Muscle of back (tissue), 13 donors: ENCODE measurements at places on chromosomes 6 and 20. TPM values are rescaled to one million over a fixed set of nuclear protein-coding genes. Genes with fewer than 3 reads are reported as not detected.

ADGRF4 gene
- polyA plus RNA-seq: not detected

DNA sequence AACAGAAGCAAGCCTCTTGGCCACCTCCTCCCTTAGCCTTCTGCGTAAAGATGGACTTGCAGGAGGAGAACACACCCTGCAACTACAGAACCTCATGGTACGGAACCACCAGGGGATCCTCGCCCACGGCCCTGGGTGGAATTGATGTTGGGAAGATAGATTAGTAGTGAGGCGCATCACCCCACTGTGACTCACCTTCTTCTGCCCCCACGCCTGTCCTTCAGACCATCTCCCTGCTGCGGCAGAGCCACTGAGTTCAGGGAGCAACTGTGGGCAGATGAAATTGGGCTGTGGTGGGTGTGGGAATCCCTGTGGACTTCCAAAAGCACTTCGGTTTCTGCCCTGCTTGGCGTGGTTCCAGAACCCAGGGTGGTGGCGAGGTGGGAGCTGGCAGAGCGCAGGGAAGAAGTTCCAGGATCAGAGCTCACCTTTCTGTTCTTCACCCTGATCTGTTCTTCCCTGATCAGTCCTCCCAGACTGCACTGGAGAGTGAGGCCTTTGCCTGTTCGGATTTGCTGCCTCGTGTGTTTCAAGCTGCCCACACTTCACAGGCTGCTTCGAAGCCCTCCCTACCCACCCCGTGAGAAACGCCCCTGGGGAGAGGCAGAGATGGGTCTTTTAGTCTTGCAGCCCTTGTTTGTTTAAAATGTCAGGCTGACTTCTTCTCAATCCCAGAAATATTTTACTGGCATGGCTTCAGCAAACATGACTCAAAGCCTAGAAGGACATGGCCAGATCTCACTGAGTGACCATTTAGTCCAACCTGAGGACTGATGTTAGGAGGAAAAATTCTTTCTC, 92.8 kb upstream of the MLN start:
- DNase-seq: no peak

- peak; percentile 60 for DNase-seq
Observed at GRCh38 chr6:116268589-116269293, 11.0 kb downstream of the TSPYL1 start.

DNA sequence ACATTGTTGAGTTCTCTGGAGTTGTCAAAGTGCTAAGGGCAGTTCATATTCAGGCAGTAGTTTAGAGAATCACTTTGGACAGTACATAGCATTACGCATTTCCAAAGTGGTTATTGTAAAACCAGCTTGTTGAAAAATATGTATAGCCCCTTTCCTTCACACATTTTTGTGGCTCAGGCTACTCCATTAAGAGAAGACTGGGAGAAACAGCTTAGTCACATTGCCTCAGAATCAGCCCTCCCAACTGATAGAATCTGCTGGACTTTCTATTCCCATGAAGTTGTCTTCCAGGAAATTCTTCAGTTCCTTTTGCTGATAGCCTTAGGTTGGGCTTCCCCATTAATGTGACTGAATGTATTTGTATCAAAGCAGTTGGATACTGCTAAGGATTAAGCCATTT, 39.5 kb upstream of the HDGFL1 start:
- DNase-seq: no peak

DNA sequence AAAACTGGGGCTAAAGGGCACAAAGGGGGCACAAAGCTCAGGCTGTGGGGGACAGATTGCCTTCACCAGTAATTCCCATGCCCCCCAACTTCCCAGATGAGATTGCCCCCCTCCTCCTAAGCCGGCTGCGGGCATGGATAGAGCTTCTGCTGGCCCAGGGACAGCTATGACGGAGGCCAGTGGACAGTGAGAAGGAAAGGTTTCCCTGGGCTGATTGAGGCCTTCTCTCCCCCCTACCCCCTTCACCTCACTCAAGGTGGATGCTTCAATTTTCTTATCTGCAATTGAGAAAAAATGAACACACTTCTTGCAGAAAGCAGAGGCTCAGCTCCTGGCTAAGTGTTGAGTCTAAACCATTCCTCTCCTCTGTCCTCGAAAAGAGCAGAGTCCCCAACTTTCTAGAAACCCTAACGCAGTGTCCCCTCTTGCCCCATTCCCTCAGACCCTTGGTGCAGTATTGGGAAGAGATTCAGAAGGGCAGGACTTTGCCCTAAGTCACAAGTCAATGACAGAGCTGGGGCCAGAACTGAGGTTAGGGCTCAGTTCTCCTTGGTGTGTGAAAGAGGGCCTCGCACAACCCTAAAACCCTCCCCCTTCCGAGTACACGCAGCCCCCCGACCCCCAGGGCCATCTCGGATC, 808 bp downstream of the SDC4 start:
- no peak for DNase-seq

DNA sequence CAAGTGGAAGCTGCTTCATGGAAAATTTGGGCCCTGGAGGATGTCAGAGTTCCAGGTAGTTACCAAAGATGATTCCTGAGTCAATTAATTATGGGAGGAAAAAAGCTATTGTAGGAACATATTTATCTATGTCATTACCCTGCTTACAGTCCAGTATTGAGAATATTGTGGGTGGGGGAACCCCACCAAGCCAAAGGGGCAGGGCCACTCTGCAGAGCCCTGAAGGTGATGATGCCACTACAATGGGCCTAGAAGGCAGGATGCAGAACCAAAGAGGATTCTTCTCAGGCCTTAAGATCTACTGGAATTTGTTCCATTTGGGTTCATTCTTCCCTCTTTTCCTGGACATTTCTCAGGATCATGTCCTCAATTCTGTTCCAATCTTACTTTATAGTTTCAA, 375.2 kb upstream of the MARCKS start:
- DNase-seq: no peak
